NCI-H460 (cell line): ENCODE measurements at places on chromosomes 6 and 20. TPM values are rescaled to one million over a fixed set of nuclear protein-coding genes. Genes with fewer than 3 reads are reported as not detected.
A peak's percentile ranks its signal among the peaks of the same experiment; 100 is the strongest.

GRCh38 chr6:12882761-12883290 lies 166.3 kb downstream of the PHACTR1 start:
- no peak for DNase-seq

DNA sequence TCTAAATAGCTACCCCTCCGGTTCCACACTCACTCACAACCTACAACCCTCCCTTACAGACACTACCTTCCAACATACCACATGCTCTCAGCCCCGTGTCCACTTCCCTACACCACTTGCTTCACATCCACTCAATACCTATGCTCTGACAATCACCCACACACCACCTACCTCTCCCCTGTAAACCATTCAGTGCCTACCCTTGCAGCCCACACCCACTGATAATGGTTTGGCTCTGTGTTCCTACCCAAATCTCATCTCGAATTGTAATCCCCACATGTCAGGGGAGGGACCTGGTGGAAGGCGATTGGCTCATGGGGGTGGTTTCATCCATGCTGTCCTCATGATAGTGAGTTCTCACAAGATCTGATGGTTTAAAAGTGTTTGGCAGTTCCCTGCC lies 9.8 kb upstream of the ZNF343 start:
- DNase-seq: no peak

DNA sequence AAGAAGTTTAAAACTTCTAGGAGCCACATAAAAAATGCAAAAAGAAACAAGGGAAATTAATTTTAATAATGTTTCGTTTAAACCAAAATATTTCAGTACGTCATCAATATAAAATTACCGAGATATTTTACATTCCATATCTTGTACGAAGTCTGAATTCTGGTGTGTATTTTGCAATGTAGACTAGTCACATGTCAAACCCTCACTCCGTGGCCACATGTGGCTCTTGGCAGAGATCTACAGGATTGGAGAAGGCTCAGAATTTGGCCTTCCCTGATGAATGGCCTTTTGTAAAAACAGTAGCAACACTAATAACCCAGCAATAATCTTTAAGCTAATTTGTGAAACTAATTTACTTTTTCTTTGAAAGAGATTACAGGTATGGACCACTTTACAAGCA lies 217.1 kb downstream of the PRL start:
- no peak for DNase-seq

- no peak for DNase-seq
These were observed 101.9 kb upstream of the BEND3 start for GRCh38 chr6:107217248-107217647.

DNA sequence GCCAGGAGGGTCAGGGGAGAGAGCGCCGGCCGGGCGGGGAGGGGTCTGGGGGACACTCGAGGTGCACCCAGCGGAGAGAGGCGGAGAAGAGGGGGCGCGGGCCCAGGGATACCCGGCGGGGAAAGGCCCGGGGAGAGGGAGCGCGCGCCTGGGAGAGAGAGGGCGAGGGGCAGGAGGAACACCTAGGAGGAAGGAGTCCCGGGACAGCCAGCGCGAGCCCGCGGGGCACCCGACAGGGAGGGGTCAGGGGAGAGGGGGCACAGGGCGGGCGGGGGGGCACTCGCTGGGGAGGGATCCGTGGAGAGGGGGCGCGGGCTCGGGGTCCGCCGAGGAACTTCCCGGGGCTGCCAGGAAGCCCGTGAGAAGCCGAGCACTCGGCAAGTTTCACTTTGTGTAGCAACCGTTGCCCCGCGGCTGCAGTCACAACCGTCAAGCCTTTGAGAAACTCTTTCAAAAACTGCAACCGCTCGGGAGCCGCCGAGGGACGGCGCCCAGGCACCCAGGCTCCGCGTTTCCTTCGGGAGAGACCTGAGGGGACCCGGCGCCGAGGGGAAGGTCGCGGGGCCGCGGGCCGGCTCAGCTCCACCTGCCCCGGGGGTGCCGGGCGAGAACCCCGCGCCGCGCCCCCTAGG lies 471 bp downstream of the EZR start:
- DNase-seq: no peak

DNA sequence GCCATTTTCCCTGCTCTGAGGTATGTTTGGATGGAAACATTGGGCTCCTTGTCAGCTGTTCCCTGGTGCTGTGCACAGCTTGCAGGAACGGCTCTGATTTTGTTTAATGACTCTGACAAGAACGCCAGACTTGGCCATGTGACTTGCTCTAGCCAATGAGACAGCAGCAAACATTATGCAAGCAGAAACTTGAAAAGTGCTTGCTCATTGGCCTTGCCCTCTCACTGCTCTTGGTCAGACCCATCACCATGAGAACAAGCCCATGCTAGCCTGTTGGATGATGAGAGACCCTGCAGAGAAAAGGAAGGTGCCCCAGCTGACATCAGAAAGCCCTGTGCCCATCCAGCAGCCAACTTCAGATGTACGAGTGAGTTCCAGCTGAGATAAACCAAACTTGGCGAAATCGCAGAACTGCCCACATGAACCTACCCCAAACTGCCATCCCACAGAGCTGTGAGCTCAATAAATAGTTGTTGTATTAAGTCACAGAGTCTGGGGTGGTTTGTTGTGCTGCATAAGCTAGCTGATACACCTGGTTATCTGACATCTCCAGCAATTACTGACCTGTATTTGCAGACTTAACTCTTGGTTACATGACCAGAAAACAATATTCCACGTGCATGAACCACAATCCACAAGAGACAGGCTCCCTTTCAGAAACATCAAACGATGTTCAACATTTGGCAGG lies 96.9 kb downstream of the JPH2 start:
- DNase-seq: peak; percentile 52

Gene IP6K3
- total RNA-seq: not detected in 2 replicates

DNA sequence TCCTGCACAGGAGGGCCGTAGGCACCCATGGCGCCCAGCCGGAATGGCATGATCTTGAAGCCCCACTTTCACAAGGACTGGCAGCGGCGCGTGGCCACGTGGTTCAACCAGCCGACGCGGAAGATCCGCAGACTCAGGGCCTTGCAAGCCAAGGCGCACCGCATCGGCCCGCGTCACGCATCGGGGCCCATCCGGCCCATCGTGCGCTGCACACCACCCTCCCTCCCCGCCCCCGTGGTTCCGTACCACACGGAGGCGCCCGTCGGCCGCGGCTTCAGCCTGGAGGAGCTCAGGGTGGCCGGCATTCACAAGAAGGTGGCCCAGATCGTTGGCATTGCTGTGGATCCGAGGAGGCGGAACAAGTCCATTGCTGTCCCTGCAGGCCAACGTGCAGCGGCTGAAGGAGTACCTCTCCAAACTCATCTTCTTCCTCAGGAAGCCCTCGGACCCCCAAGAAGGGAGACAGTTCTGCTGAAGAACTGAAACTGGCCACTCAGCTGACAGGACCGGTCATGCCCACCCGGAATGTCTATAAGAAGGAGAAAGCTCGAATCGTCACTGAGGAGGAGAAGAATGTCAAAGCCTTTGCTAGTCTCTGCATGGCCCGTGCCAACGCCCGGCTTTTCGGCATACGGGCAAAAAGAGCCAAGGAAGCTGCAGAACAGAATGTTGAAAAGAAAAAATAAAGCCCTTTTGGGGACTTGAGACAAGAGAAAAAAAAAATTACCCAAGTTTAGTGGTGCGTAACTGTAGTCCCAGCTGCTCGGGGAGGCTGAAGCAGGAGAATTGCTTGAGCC lies 9.9 kb upstream of the NCOA5 start:
- DNase-seq: no peak

- DNase-seq: no peak
These were observed 86.2 kb downstream of the LCA5 start for GRCh38 chr6:79450984-79451383.

Gene GDAP1L1
- total RNA-seq: not detected in 2 replicates
